ENCODE measurements at places on chromosomes 3 and 15. TPM values are rescaled to one million over a fixed set of nuclear protein-coding genes. Genes with fewer than 3 reads are reported as not detected.

Gene THSD4
- 17.5 TPM for polyA plus RNA-seq

Gene GABRR3
- polyA plus RNA-seq: not detected

DNA sequence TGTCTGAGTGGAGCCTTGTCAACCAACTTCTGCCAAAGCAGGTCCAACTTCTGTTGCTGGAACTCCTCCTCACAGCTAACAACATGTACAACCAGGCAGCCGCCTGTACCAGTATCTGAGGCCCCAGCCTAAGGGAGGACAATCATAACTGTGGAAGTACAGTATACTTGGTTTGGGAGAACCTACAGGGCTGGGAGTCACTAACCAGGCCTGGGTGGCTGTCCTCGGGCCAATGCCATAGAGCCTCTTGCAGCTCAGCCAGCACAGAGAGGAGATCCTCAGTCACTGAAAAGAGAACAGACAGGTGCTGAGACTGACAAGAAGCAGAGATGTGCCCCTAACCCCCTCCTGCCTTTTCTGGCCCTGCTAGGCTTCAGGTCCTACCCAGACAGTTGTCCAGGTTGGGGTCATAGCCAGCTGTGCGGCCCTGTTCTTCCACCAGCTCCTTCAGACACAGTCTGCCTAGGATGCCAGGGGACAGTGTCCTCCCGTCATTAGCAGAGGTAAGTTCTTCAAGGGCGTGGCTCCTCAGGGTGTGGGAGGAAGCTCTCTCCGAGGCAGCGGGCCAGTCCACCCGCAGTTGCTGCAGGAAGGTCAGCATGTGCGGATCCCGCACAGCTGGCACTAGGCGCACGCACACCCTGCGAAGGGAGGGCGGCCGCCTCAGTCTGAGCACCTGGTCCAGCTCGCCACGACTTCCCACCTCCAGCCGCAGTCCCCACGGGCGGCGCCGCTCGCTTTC is 980 bp downstream of the DALRD3 start:
- H3K36me3 ChIP-seq: peaks cover 42% of the 10 kb centered on the region
- H3K27me3 ChIP-seq: no peaks in the 10 kb centered on the region
- peaks cover 19% of the 10 kb centered on the region for H3K4me1 ChIP-seq
- DNase-seq: no peak
- H3K4me3 ChIP-seq: peak overlapping the region; percentile 78

Gene SST
- polyA plus RNA-seq: 461 TPM

- no peaks in the 10 kb centered on the region for H3K36me3 ChIP-seq
- no peak overlapping the region for H3K4me3 ChIP-seq
- DNase-seq: no peak
- peaks cover 12% of the 10 kb centered on the region for H3K4me1 ChIP-seq
Measured at GRCh38 chr15:80310776-80311175, 58.8 kb upstream of the CTXND1 start.

DNA sequence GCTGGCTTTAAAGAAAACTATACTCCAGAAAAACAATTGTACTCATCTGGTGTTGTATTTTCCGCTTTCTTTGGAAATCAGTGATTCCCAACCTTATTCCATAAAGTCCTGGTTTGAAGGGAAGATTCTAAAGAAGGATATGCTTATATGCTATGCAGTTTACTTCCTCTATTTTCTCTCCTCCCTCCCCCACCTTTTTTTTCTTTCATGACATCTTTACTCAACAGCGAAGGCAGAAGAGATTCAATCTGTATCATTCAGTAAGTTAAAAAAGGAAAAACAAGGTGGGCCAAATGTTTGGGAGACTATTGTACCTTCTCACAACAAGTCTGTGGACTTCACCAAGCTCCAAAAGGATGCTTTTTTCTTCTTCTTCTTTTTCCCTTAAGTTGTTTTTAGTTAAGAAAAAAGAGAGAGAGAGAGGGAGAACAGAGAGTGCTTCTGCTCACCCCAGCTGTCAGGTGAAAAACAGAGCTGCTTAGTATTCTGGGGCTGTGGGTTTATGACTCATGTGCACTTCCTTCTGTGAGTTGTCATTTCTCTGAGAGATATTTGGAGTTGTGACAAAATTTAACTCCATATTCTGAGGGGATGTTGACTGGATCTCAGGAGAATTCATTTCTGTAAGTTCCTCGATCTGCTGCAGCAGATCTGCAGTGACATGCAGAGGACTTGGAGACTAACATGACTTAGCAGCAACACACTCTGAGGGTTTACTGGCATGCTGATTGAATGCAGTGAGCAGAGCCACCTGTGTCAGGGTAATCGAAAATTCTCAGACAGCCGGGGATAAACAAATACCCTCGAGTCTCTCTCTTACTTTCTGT is 70.7 kb downstream of the SSR3 start:
- H3K27me3 ChIP-seq: no peaks in the 10 kb centered on the region
- H3K4me3 ChIP-seq: no peak overlapping the region
- H3K36me3 ChIP-seq: no peaks in the 10 kb centered on the region
- H3K27ac ChIP-seq: peak overlapping the region; percentile 55
- peak; percentile 12 for DNase-seq

DNA sequence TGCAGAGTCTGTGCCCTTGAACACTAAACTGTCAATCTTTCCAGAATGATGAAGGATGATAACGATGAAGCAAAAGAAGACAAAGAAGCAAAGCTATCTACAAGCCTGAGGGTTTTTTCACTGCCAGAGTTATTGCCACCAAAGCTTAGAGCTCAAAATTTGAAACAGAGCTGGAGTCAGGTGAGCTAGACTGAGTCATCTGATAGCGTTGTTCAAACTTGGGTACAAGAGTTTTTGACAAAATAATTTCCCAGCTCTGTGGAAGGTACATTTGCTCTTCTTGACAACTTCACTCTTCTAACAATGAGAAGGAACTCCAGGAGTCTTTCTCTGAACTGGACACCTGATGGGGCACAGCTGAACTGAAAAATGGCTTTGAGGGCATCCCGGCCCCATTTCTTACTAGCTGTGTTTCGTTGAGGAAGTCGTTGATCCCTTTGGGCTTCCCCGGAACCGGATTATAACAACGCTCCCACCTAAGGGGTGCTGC is 715 bp downstream of the MCCC1 start:
- H3K36me3 ChIP-seq: no peaks in the 10 kb centered on the region
- H3K4me1 ChIP-seq: peaks cover 3% of the 10 kb centered on the region
- peak overlapping the region; percentile 89 for H3K4me3 ChIP-seq
- no peak for DNase-seq
- H3K27ac ChIP-seq: peak overlapping the region; percentile 80

Gene SH3BP5
- polyA plus RNA-seq: 12.4 TPM

Gene SCN5A
- 3.5 TPM for polyA plus RNA-seq

Gene ROPN1
- 0.16 TPM for polyA plus RNA-seq
